Activated CD4-positive, alpha-beta memory T cell treated with anti-CD3 and anti-CD28 coated beads for 36 hours (primary cell): ENCODE measurements at places on chromosomes 7 and 10. TPM values are rescaled to one million over a fixed set of nuclear protein-coding genes. Genes with fewer than 3 reads are reported as not detected.
A peak's percentile ranks its signal among the peaks of the same experiment; 100 is the strongest.

DNA sequence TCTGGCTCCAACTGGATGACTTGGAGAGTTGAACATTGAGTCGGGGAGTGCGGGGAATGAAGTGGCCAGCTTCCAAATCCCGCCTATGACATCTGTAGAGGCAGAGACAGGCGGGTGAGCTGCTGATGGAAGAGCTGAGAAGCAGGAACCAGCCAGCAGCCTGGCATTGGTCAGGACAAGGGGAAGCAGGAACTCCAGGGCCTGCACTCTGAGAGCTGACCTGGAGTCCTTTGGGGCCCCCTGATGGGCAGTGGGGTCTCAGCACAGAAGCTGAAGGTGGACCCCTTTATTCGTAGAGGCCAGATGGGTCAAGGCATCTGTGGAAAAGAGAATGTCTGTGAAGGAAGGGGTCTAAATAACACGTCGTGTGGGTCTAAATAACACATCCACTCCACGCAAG, 57.0 kb downstream of the SEC61G start:
- DNase-seq = no peak

GRCh38 chr10:110643653-110644597, at the start of gene RBM20:
Gene RBM20 (plus strand): TSS chr10:110644336. CDS start chr10:110644455, 119 bp downstream.
- DNase-seq = peak; percentile 21

Gene SEC61G
- 171 TPM for total RNA-seq

Gene INMT
- total RNA-seq = not detected

Gene AZGP1
- not detected for total RNA-seq

- no peak for DNase-seq
Measured at GRCh38 chr7:24740871-24741270, 16.4 kb downstream of the GSDME start.

- no peak for DNase-seq
Measured at GRCh38 chr10:11448545-11449244, 162.8 kb downstream of the USP6NL start.

DNA sequence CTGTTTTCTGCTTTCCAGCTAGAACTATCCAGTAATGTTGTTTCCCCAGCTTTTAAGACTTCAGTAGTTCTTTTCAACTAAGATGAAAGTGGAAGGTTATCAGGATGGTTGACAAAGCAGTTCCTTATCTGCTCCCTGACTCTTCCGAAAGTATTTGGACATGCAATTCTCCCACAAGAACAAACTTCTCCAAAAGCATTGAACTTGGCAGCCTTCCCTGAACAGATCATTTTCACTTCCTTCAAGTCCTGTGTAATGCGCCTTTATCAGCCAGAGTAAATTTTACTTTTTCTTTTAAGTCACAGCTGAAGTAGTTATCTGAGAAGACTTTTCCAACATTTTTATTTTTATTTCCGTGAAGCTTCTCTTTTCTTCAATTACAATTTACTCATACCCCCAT, 39.7 kb downstream of the CDC14C start:
- DNase-seq = no peak

Gene LCOR
- 15.0 TPM for total RNA-seq

DNA sequence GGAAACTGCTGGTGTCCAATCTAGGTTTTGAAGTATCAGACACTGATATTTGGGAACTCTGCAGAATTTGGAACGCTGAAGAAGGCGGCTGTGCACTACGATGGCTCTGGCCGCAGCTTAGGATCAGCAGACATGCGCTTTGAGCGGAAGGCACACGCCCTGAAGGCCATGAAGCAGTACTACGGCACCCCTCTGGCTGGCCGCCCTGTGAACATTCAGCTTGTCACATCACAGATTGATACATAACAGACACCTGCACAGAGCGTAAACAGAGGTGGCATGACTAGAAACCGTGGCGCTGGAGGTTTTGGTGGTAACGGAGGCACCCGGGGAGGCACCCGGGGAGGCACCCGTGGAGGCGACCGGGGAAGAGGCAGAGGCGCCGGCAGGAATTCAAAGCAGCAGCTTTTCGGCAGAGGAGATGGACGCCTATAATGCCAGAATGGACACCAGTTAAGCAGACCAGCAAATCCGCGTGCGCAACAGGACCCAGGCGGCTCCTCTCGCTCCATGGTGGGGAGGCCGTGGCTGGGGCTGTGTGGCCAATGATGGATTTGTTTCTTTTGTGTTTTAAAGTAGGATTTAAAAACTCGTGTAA, 22.2 kb upstream of the CCL24 start:
- DNase-seq = no peak

DNA sequence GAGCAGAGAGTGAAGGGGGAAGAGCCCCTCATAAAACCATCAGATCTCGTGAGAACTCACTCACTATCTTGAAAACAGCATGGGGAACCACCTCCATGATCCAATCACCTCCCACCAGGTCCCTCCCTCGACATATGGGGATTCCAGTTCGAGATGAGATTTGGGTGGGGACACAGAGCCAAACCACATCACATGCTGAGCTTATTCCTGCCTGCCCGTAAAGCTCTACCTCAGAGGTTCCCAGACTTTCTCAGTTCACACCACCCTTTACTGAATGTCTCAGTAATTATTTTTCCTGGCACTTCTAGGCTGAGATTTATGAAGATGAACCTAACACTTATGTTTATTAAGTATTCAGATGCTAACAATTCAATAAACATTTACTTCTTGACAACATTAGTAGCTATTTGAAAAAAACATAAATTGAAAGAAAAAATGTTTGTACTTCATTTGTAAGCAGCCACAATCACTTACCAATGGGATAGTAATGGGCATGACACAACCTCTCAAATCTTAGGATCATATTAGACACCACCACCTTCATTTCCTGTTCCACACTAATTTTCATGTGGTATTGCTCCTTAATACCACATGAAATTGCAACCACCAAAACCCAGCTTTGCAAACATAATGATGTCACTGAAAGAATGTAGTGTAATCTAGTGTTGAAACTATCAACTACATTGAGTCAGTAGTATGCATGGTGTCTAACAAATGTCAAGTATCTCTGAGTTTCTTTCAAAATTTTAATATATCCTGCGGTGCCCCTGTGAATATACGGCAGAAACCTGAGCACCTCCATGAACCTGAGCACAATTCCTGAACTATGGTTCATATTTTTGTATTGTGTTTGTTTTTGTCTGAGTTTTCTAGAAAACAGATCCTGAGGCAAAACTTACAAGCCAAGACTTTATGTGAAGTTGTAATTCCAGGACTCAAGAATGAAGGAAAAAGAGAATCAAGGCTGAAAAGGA, 4.5 kb upstream of the DGKI start:
- no peak for DNase-seq

DNA sequence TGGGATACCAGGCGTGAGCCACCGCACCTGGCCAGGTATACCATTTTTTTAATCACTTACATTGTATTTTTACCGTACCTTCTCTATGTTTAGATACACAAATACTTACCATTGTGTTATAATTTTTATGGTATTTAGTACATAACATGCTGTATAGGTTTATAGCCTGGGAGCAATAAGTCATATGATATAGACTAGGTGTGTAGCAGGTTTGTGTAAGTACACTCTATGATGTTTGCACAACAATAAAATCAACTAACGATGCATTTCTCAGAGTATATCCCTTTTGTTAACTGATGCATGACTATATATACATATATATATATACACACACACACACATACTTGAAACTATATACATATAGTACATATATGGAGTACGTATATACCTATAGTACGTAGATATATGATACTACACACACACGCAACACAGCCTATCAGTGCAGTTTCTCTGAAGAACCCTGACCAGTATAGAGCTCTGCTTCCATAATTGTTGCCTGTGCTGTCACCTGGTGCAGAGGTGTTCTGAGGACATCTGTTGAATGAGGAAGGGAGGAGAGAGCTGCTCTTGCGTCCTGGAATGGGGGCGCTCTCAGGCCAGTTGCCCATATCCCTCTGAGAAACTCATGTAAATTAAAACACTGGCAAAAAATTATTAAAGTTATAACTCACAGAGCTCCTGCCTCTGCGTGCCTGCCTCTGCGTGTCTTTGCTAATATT, 315.3 kb downstream of the FGFR2 start:
- DNase-seq = no peak

- no peak for DNase-seq
Measured at GRCh38 chr10:51000976-51001375, 73.3 kb upstream of the PRKG1 start.

GRCh38 chr10:30774261-30774660, 144.7 kb upstream of the LYZL2 start:
- no peak for DNase-seq

- DNase-seq = peak; percentile 90
Measured at GRCh38 chr10:8054494-8055407, at the start of gene GATA3. Gene GATA3 (plus strand): TSS chr10:8054688. CDS start chr10:8055656, 968 bp downstream.

- no peak for DNase-seq
Measured at GRCh38 chr10:102705531-102705930, 8.7 kb downstream of the ARL3 start.

GRCh38 chr10:68700197-68700596, 20.8 kb upstream of the CCAR1 start:
- DNase-seq = no peak

Gene OPN1SW
- not detected for total RNA-seq

Gene AFAP1L2
- total RNA-seq = 1.2 TPM

- peak; percentile 84 for DNase-seq
Measured at GRCh38 chr7:105677817-105678573, 96.7 kb upstream of the EFCAB10 start.

Gene SLC39A12
- not detected for total RNA-seq

Gene SH2B2
- total RNA-seq = 4.7 TPM

Gene MALRD1
- total RNA-seq = not detected

- DNase-seq = no peak
Measured at GRCh38 chr7:2537981-2538851, 17.1 kb downstream of the BRAT1 start.

Gene JCAD
- total RNA-seq = 0.05 TPM

Gene CUTC
- 26.0 TPM for total RNA-seq

DNA sequence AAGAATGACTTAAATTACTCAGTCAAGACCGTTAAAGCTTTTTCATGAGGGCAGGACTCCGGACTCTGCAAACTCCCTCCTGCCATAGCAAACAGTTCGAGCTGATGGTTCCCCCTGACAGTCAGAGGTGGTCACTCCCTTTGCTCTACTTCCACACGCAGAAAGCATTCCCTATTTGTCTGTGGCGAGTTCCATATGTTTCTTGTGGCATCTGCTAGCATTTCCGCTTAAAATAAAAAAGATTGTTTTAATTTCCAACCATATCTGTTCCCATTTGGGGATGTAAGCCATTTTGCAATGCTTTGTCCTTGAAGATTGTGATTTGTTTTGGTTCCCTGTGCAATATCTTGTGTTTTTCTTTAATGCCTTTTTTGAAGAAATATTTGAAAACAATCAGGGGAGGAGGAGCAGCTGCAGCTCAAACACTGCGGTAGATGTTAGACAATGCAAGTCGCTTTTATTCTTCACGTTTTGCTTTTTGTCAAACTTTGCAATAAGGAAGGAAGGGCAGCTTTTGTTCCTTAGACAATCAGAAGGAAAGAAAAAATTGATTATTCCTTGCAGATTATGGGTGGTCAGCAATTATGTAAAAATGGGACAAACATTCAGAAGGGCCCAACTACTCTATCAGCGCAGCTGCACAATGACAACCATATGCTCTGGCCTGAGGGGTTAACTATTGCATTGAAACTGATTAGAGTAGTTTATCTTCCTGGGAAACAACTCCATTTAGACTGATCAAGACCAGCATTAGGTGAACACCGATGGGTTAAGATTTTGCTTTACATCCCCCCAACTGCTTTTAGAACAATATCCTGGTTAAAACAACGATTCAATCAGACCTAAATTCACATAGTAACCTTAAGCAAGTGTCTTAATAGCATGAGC, 425.8 kb upstream of the NRP1 start:
- no peak for DNase-seq
